Left ventricle myocardium inferior (tissue), 1 donor: ENCODE measurements at places on chromosomes 1 and 21.

GRCh38 chr21:27725916-27726315, 759.0 kb upstream of the ADAMTS5 start:
- DNase-seq = no peak

DNA sequence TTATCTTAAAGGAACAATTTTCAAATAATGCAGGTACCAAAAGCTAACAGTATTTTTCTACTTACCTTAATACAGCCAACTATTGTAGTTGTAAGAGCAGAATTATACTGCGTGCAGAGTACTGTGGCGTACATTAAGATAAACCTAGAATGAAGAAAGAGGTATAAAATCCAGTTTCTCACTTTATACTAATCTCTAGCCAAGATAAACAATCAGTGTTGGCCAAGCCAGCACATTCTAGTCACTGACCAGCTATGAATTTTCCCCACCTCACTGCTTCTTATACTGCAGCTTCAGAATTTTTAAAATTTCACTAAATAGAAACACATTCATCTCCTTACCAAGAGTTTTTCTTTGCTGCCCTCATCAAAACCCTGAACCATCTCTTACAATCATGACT, 33.6 kb downstream of the SLC35D1 start:
- no peak for DNase-seq

DNA sequence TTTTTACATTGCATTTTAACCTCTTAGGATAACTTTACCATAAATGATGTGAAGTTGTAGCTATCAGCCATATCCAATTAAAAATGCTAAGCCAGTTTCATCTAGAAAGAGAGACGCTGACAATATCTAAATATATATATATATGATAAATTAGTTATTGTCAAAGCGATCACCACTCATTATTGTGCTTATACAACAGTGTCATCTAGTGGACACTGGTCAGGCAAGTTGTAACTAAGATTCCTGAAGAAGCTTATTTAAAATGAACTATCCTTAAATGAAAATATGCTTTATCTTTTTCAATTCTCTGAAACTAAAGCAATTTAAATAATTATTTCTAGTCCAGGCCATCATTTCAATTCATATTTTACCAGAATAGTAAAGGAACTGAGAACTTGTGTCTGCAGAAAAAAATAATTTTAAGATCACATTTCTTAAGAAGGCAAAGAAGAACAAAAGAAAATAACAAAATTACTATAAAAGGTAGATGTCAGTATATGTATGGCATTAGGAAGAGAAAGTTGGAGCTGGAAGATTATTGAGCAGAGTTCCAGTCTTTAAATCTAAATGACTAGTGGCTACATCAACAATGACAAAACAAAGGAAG, 193.3 kb upstream of the SNX7 start:
- DNase-seq = no peak

DNA sequence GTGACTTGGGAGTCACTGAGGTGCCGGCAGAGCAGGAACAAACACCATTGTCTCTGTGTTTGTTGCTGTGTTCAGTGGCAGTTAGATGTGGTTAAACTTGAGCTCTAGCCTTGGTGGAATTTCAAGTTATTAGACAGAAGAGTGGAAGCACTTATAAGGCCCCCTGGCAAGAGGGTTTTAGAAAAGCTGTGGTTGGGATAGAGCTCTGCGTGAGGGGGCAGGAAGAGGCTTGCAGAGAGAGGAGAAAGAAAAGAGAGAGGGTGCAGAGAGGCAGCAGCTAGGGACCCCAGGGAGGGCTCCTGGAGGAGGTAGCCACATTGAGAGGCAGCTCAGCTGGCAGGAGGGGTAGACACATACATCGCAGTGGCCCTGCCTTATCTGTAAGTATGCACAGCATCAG, 128.2 kb downstream of the GALNT2 start:
- DNase-seq = no peak

GRCh38 chr1:209416039-209416438, 167.5 kb upstream of the CAMK1G start:
- DNase-seq = no peak

DNA sequence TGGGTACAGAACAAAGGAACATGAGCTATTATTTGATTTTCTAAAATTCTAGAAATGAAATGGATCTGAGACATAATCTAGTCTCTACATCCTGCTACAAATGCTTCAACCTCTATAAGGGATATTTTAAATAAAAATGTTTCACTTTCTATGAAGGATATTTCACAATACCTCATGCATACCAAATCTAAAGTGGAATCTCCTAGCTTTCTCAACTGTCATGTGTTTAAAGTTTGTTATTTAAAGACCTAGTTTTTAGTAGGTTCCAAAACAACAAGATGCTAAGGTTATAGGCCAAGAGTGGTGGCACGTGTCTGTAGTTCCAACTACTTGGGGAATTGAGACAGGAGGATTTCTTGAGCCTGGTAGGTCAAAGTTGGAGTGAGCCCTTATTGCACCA, 47.6 kb downstream of the KDM5B start:
- no peak for DNase-seq

DNA sequence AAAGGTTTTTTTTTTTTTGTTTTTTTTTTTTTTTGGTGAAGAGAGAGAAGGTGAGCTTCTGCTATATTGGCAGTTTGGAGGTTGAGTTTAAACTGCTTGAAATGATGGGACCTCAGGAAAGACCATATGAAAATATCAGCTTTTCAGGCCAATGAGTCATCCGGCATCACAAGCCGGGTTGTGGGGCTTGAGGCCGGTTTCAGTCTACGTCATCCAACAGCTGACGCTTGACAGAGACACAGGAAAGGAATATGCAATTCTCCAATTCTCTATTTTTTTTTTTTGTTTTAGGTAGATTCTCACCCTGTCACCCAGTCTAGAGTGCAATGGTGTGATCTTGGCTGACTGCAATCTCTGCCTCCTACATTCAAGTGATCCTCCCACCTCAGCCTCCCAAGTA, 52.4 kb downstream of the KCNJ6 start:
- DNase-seq = no peak

DNA sequence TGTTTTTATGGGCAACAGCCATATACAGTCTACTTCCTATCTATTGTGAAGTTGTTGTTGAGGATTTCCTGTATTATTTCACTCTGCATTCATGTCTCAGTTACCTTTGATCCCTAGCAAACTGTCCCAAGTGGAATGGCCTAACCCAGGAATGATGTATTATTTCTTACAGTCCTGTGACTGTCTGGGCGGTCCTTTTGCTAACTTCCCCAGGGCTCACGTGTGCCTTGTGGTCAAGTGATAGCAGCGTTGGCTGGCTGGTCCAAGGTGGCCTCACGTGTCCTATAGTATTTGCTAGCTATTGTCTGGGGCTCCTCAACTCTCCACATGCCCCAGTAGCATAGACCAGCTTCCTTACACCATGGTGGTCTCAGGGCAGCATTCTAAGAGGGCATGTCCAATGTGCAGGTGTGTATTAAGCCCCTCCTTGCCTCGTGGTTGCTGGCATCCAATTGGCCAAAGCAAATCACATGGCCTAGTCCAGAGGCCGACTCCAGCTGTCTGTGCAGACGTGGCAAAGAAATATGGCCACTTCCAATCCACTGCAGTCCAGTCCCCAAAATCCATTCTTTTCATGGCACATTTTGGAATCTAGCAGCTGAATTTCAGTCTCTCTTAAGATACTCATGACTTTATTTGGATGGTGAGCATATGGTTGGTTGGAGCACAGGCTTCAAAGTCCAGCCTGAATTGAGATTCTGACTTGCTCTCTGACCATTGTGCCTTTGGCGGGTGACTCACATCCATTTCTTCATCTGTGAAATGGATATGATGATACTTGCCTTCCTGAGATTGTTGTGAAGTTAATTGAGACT, 94.1 kb downstream of the GALNT2 start:
- no peak for DNase-seq

DNA sequence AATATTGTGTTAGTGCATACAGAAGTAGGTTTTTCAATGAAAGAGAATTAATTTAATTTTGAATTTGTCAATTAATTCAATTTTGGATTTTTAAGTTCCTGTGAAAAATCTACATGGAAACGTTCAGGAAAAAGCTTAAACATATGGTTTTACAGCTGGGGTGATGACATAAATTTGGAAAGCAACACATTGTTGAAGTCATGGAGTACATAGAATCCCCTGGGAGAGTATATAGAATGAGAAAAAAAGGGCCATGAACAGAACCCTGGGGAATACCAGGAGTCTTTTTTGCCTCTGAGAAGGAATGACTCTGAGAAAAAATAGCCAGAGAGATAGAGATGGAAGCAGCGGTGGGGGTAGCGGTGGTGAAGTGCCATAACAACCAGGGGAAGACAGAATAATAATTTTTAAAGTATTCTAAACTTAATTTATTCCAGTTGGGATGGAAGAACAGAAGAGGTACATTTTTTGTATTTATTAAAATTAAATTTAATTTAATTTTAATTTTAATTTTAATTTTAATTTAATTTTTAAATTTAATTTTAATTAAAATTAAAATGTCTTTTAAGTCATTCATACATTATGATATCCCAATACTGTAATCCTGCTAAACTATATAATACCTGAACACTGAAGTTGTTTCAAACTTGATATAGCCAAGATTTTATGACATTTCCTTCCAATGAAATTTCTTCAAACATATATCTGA, 48.9 kb downstream of the NME7 start:
- DNase-seq = no peak

DNA sequence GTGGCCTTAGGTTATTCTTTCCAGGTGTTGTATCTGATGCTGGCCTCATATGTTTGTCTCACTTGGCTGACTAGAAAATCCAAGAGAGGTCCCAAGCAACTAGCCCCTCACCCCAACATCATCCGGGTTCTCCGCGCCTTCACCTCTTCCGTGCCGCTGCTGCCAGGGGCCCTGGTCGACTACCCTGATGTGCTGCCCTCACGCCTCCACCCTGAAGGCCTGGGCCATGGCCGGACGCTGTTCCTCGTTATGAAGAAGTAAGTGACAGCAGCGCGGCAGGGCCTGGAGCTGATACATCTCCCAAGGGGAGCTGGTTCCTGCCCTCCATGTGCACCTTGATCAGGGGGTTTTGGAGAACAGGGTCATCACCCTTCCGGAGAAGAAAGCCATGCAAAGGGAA, 11.2 kb downstream of the PINK1 start:
- DNase-seq = no peak

DNA sequence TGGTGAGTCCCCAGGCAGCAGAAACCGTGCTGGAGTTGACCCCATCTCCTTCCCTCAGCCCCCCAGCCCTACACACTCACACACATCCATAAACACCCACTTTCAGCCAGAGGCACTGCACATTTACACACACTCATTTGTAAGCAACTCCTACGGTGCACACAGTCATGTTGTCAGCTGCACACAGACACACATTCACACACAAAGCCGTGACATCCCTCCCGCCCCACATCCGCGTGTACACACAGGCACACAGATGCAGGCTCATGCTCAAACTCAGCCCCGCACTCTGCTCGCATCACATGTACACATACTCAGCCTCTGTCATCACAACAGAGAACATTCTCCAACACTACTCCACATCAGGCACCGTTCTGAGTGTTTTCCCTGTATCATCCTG, 47.6 kb downstream of the LACTBL1 start:
- DNase-seq = no peak

DNA sequence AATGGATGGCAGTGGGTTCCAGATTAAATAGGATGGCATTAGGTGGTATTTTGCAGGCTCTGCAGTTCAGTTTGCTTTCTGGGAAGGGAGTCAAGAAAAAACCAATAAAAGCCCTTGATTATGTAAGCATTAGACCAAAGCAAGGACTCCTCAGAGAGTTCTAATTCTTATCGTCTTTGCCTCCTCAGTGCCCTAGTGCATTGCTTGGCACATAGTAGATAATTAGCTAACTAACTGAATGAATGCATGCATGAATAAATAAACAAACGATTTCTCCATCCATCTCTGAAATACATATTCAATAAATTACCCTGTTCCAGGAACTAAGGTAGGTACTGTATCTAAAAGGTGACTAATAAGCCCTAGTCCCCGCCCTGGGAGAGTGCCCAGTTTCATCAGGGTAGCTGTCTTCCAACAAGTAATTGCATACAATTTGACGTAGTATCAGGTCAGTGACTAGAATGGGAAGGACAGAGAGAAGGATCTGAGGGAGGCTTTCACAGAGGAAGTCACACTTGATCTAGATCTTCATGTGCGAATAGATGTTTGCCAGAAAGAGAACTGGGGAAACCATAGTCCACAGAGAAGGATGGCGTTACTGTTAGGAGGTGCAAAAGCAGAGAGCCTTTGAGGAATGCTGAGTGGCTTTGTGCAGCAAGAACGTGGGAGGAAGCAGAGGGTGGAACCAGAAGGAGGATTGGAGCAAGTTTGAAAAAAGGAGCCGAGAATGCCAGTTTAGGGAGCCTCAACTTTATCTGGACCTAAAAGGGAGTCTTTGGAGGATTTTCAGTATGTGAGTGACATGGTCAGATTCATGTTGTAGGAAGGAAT, 111.4 kb downstream of the TBX19 start:
- DNase-seq = no peak

GRCh38 chr1:214215583-214215982, 65.4 kb upstream of the SMYD2 start:
- DNase-seq = no peak

DNA sequence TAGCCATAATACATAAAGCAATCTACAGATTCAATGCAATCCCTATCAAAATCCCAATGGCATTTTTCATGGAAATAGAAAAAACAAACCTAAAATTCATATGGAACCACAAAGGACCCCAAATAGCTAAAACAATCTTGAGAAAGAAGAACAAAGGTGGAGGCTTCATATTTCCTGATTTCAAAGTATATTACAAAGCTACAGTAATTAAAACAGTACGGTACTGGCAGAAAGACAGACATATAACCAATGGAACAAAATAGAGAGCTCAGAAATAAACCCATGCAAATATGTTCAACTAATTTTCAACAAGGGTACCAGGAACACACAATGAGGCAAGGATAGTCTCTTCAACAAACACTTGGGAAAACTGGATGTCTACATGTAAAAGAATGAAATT, 87.0 kb downstream of the DENND1B start:
- no peak for DNase-seq

DNA sequence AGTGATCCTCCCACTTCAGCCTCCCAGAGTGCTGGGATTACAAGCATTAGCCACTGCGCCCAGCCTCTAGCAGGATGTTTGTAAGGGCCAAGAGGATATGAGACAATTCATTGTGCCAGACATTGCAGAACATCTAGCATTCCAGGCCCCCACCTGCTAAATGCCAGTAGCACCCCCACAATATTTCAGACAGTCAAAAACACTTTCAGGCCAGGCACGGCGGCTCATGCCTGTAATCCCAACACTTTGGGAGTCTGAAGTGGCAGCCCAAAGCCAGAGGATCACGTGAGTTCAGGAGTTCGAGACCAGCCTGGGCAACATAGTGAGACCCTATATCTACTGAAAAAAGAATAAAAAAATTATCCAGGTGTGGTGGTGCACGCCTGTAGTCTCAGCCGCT, 12.9 kb downstream of the PPIE start:
- DNase-seq = no peak

DNA sequence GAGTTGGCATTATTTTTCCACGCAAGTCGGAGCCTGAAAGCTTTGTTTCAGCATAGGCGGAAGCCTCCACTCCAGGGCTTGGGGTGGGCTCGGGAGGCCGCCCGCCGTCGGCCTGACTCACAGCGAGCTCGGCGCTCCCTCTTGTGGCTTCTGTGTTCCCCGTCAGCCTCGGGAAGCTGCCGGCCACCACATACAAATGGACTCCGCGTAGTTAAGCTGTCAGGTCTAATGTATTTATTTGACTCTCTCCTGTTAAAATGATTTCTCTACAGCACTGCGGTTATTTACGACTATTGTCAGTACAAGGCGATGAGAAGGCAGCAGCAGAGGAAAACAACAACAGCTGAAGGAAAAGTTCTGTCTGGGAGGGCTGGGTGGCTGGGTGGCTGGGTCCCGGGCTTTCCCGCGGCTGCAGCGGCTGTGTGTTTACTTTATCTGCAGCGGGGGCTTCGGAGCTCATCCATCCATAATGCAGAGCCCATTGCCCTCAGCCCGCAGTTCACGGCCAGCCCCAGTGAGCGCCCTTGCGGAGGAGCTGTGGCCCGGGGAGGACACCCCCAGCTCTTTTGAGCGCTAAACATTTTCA, 375.7 kb upstream of the CAMK1G start:
- peak; percentile 55 for DNase-seq
